ENCODE measurements at places on chromosomes 6 and 20.

GRCh38 chr20:12306107-12306506 lies 388.4 kb downstream of the BTBD3 start:
- H3K27ac ChIP-seq: no peak overlapping the region
- DNase-seq: no peak
- no peaks in the 10 kb centered on the region for H3K36me3 ChIP-seq
- H3K4me1 ChIP-seq: no peaks in the 10 kb centered on the region
- no peaks in the 10 kb centered on the region for H3K27me3 ChIP-seq

- H3K27me3 ChIP-seq: no peaks in the 10 kb centered on the region
- H3K4me1 ChIP-seq: no peaks in the 10 kb centered on the region
- H3K36me3 ChIP-seq: no peaks in the 10 kb centered on the region
- DNase-seq: peak; percentile 30
- no peak overlapping the region for H3K27ac ChIP-seq
Measured at GRCh38 chr20:56178219-56178618, 70.3 kb upstream of the MC3R start.

DNA sequence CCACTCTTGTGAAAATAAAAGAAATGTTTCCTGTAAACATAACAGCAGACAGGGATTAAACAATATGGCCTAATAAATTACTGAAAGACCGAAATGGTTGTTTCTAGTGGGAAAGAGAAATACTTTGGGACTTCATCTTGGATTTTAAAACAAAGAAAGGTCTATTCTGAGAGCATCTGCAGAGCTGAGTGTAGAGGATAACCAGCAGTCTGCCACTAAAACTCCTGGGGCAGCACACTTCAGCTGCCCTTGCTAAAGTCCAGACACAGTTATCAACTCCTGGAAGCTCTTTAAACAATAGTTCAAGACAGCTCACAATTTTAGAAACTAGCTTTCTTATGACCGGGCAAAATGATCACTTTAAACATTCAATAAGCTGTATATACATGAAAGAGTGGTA lies 38.6 kb downstream of the AKIRIN2 start:
- no peaks in the 10 kb centered on the region for H3K27me3 ChIP-seq
- no peaks in the 10 kb centered on the region for H3K4me1 ChIP-seq
- H3K27ac ChIP-seq: no peak overlapping the region
- H3K36me3 ChIP-seq: no peaks in the 10 kb centered on the region

DNA sequence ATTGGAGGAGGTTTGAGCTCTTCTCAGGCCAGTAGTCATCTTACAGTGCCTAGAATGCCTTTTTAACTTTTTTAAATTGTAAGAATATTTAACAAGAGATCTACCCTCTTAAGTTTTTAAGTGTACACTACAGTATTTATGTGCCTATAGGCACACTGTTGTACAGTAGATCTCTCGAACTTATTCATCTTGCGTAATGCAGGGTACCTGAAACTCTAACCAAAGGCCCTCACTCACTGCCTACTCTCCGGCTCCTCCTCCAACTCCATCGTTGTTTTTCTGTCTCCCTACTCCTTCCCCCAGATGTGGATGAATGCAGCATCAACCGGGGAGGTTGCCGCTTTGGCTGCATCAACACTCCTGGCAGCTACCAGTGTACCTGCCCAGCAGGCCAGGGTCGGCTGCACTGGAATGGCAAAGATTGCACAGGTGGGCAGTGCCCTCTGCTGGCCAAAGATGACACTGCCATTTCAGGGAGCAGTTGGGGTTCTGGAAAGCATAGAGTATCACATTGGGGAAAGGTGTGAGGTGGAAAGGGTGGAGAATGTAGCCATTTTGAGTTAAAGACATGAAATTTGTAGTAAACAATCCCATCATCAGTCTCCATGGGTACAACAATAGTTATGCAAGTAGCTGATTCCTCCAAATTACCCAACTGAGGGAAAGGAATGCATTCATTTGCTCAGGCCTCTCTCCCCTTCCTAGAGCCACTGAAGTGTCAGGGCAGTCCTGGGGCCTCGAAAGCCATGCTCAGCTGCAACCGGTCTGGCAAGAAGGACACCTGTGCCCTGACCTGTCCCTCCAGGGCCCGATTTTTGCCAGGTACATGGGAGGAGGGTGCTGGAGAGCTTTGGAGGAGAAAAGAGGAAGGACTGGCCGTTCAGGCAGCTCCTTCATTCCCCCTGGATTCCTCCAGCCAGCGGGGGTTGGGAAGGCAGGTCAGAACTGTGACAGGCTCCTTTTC lies 18.4 kb upstream of the ZNF76 start:
- H3K4me1 ChIP-seq: peaks cover 25% of the 10 kb centered on the region
- no peaks in the 10 kb centered on the region for H3K36me3 ChIP-seq
- no peaks in the 10 kb centered on the region for H3K27me3 ChIP-seq
- H3K4me3 ChIP-seq: no peak overlapping the region

- no peaks in the 10 kb centered on the region for H3K36me3 ChIP-seq
- no peak for DNase-seq
- no peak overlapping the region for H3K4me3 ChIP-seq
- no peak overlapping the region for H3K27ac ChIP-seq
Measured at GRCh38 chr20:36599912-36600345, 5.7 kb upstream of the RAB5IF start.

- no peak overlapping the region for H3K4me3 ChIP-seq
- no peaks in the 10 kb centered on the region for H3K27me3 ChIP-seq
- H3K27ac ChIP-seq: no peak overlapping the region
- DNase-seq: no peak
- no peaks in the 10 kb centered on the region for H3K4me1 ChIP-seq
- no peaks in the 10 kb centered on the region for H3K36me3 ChIP-seq
Measured at GRCh38 chr6:162290846-162291465, 436.6 kb downstream of the PRKN start.
